ENCODE measurements at places on chromosomes 16 and 17.
A peak's percentile ranks its signal among the peaks of the same experiment; 100 is the strongest.

- DNase-seq = no peak
Observed at GRCh38 chr17:37278247-37278894, 97.4 kb upstream of the C17orf78 start.

DNA sequence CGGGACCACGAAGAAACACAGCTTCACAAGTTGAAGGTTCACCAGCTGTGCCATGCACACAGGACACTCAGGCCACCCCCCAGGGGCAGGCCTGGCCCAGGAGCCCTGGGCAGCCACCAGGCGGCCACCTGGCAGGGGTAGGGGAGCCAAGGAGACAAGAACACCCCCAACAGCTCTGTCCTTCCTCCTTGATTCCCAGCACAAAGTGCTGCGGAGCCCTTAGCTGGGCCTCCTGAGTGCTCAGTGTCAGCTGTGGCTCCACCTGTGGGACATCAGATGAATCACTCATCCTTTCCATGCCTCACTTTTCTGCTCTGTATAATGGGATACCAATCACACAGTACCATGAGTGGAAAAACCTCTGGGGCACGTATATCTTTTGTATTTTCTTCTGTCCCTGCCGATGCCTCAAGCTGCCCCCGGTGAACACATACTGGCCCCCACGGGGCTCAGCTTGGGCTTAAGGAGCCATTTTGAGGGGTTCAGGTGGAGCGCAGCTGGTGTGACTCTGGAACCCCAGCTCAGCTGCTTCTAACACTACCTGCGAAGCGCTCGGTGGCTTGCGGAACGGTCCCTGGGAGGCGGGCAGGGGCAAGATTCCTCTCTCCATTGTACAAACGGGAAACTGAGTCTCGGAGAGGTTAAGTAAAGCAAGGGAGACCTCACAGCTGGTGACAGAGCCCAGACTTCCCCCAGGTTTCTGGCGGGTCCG, 12.0 kb downstream of the GALK1 start:
- DNase-seq = peak; percentile 23

DNA sequence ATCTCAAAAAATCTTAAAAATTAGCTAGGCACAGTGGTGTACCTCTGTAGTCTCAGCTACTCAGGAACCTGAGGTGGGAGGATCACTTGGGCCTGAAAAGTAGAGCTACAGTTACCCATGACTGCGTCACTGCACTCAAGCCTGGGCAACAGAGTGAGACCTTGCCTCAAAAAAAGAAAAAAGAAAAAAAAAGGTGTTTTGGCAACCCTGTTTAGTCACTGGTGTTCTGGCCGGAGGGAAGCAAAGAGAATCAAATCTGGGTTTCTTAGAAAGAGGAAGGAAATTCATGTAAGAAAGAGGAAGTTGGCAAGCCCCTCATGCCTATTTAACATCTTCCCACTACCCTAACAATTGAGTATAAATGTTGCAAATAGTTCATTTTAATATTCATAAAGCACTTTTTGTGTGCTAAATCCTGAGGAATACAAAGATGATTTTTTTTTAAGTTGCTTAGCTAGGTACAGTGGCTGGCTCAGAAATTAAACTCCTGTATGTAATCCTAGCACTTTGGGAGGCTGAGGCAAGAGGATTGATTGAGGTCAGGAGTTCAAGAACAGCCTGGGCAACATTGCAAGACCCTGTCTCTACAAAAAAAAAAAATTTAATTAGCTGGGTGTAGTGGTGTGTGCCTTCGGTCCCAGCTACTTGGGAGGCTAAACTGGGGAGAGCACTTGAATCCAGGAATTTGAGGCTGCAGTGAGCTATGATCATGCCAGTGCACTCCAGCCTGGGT, 6.5 kb upstream of the USP32 start:
- DNase-seq = no peak

GRCh38 chr17:2092253-2092652, 37.4 kb downstream of the HIC1 start:
- DNase-seq = no peak

GRCh38 chr17:80023481-80024205, 12.0 kb downstream of the TBC1D16 start:
- no peak for DNase-seq

Data from CD4-positive, alpha-beta T cell treated with Interleukin-4 for 4 hours (primary cell).